ENCODE measurements at places on chromosomes 5 and 9.

DNA sequence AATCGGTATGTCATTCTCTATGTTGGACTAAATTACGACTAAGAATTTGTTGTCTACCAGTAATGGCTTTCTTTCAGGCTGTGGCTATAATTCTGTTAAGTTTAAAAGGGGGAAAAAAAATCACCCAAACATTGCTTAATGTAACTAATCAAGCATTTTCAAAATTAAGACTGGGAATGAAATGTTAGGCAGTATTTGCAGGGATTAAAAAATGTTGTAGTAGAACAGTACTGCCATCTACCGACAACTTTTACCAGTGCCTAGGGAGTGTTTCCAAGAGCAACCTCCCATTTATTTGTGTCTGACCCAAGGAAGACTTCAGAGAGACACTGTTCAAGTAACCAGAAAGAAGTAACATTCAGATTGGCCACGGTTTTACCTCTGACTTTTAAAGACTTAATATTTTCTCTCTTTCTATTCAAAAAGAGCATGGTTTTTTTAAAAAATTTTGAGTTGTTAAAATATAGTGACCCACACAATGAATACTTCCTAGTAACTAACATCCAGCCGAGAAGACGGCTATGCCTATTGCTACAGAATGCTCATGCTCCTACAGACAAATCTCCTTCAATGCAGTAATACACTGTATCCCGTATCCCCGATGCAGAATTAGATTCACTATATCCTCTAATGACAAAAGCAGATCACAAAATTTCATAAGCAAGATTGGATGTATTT, 92.4 kb downstream of the ARL15 start:
- peak; percentile 70 for DNase-seq

DNA sequence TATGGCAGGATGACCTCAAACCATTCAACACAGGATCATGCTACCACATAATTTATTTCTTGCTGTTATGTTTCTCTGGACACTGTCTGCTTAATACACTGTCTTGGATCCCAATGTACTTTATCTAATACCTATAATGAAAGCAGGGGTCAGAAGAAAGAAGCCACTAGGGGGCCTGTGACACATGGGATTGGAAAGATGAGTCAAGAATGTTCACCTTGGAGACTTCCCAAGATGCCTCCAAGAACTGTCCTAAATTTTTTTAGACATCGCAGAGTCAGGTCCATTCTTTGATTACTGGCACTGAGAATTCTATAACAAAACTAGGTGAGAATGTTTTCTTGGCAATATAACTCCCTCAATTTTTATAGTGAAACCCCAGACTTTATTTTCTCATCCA, 305.8 kb upstream of the SMARCA2 start:
- no peak for DNase-seq

- DNase-seq: no peak
These were observed 206.5 kb downstream of the DAB2IP start for GRCh38 chr9:121857928-121858327.

- DNase-seq: no peak
These were observed 9.8 kb upstream of the GNE start for GRCh38 chr9:36268007-36268427.

DNA sequence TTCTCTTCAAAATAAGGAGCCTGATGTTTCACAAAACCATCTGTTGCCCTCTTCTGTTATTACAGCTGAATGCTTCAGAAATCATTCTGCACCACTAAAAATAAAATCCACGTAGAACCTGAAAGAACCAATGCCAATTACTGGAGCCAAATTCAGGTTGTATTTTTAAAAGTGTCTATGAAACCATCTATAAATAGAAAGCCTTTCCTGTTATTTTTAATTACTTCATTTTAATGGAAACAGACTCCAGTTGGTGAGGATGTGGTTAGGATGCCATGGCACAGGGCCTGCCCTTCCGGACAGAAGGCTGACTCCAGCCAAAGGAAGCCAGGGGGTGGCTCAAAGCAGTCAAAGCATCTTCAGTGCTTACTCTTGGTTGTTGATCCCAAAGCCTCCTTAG, 119.8 kb downstream of the TENT4A start:
- DNase-seq: no peak

DNA sequence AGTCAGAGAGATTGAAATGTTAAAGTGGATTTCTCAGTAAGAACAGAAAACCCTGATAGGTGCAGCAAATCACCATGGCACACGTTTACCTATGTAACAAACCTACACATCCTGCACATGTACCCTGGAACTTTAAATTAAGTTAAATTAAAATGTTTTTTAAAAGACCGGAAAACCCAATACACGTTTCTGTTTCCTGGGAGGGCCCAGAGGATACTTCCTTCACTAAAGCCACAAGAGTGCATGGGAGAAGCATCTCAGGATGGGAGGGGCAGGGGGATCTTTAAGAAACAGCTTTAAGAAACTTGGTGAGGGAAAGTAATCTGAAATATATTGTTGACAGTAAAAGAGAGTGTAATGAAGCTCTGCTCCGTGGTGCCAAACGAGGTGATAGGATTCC, 164.7 kb upstream of the PTGER4 start:
- DNase-seq: no peak

- no peak for DNase-seq
These were observed 404.7 kb upstream of the IRX1 start for GRCh38 chr5:3190930-3191329.

DNA sequence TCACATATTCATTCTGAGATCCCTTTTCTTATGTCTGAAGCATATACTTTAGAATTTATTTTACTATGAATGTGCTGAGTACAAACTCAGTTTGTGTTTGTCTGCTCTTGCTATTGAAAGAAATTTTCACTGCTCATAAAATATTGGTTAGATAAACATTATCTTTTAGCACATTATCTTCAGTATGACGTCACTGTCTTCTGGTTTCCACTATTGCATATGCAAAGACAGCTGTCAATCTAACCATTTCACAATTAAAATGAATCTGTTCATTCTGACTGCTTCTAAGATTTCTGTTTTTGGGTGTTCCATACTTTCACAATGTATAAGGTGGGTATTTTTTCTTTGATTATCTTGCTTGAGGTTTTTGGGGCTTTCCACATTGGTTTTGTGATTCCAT, 526.2 kb upstream of the CDH6 start:
- DNase-seq: no peak

- DNase-seq: no peak
These were observed 32.7 kb downstream of the GRIA1 start for GRCh38 chr5:153523211-153523610.

DNA sequence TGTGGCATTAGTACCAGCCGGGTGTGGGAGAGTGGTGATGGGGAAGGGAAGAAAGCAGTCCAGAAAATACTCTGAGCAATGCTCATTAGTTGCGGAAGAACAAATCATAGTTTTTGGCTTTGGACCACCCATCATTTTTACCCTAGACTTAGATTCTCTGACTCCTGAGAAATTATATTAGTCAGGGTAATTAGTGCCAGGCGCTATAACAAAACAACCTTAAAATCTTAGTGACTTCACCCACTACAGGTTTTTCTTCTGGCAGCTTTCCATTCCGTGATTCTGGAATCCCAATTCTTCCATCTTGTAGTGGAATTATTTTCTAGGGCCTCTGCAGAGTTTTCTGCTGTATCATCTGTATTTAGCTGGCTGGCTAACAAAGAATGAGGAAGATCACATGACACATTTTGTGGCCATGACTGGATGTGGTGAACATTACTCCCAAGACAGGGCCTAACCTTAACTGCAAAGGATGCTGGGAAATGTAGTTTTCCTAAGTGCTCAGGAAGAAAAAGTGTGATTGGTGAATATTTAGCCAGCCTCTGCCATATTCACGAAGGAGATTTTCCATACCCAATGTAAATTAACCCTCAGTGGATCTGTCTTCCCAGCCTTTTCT, 373.0 kb upstream of the MEF2C start:
- DNase-seq: peak; percentile 9

- no peak for DNase-seq
These were observed 561.1 kb downstream of the EBF1 start for GRCh38 chr5:158538506-158539074.

- no peak for DNase-seq
These were observed 133.3 kb downstream of the ARL15 start for GRCh38 chr5:54177058-54177457.

GRCh38 chr5:114957384-114957783, 212.3 kb downstream of the TRIM36 start:
- no peak for DNase-seq

- DNase-seq: no peak
These were observed 74.6 kb downstream of the GOLPH3 start for GRCh38 chr5:32099486-32100035.

DNA sequence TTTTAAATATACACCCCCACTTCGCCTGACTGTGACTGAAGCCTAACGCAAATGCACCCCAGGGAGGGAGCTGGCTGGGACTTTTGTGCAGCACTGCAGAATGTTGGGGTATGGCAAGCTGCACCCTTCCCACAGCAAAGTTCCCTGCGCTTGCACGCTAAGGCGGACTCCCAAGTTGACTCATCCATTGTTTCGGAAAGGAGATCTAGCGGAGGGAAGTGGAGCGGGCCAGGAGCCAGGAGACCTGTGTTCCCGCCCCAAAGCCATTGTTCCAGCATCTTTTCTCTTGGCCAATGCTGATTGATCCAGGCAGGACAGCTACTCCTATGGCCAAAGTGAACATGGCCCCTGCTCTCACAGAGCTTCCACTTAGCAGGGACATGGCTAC, 202.9 kb downstream of the AOPEP start:
- DNase-seq: no peak

GRCh38 chr9:114560956-114561355, 26.6 kb upstream of the ATP6V1G1 start:
- no peak for DNase-seq

DNA sequence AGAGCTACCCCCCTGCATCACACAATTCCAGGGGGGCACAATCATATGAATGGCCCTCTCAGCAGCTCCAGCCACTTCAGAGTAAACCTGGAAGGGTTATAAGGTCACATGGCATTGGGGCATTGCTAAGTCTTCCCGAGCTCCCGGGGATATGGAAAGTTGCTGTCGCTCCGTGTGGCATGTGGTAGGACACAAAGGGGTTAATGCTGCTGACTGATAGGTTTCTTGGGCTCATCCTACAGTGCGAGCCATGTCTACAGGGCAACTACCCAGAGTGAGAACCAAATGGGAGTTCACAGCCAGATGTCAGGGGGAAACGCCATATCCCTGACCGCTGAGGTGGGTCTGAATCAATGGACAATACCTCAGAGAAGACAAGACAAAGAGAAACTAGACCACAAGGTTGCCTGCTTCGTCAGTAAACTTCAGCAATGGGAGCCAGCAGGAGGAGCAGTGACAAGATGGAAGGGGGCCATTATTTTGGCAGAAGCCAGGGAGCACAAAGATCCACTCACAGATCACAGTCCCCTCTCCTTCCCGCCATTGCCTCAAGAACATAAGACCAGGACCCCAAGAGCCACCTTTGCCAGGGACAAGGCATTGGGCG, 52.4 kb upstream of the SHISAL2B start:
- DNase-seq: no peak

DNA sequence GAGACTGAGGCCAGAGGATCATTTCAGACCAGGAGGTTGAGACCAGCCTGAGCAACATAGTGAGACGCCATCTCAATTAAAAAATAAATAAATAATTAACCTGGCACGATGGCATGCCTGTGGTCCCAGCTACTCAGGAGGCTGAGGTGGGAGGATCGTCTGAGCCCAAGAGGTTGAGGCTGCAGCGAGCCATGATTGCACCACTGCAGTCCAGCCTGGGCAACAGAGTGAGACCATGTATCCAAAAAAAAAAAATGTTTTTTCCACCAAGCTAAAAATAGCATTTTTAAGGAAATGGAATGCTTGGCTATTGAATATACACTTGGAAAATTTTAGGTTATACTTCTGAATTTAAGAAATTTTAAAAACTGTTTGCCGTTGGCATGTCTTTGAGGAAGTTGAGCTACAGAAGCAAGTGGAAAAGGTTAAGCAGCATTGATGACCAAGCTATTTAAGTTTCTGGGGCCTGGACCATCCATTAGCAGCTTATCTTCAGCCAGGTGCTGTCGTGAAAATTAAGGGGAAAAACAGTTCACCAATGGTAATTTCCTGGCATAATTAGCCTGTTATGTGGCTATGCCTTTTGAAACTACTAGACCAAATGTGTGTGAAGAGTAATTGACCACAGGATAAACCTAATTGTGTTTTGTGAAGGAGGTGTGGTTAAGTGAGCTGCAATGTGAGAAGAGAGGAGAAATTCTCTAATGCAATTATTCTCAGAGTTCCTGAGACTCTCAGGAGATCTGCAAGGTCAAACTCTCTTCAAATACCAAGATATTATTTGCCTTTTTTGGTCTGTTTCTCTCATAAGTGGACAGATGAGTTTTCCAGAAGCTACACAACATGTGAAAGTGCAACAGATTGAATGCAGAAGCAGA, 21.0 kb downstream of the F2R start:
- DNase-seq: no peak

Measured in iPS DF 6.9 (cell line).